Dermis blood vessel endothelial cell (primary cell): ENCODE measurements at places on chromosomes 11 and 22.

DNA sequence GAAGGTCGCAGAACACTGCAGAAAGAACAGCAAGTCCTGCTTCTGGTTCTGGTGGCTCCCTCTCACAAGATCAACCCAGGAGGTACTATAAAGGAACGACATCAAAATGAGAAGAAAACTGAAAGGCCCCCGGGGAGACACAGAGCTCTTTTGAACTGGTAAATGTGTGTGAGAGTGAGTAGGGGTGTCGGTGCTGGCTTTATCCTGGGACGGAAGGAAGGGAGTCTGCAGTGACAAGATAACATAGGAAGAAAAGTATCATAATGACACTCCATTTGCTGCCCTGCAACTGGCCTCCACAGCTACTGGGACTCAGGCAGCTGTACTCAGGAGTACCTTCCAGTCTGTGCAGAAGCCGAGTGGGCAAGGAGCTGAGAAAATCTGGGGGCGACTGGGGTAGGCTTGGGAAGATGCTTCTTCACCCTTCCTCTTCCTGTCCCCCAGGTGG is 60.9 kb downstream of the ENTHD1 start:
- DNase-seq: no peak

DNA sequence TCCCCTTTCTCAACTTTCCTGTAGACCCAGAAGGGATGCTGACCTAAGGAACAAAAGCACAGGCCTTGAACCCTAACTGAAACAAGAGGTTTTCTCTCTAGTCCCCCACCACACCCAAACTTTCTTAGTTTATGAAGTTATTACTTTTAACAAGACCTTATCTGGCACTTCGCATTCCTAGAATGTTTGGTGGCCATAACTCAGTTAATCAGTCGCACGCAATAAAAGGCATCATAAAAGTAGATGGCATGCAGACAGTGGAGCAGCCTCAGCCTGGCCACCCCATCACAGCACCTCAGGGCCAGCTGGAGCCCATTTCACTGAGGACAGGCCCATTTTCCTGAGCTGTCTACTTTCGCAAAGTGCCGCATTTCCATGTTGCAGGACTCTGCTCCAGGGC is 301.9 kb downstream of the OPCML start:
- no peak for DNase-seq

- DNase-seq: peak; percentile 78
Measured at GRCh38 chr11:20022363-20023081, 137.8 kb downstream of the DBX1 start.

DNA sequence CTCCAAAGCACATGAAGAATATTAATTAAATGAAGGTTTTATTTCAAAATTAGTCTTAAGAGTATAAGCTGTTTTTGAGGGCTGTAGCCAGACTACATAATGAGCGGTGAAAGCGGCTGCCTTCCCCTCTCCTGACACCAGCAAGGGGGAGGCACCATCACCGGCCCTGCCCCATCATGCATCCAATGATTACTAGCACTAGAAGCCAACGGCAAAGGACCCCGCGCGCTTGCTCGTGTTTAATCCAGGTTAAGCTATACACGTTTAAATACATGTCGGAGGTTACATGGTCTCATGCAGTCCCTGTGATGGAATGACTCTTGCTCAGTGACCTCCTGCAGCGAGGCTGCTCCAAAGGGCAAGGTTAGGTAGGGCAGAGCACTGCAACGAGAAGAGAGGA is 50.3 kb downstream of the FEZ1 start:
- no peak for DNase-seq

DNA sequence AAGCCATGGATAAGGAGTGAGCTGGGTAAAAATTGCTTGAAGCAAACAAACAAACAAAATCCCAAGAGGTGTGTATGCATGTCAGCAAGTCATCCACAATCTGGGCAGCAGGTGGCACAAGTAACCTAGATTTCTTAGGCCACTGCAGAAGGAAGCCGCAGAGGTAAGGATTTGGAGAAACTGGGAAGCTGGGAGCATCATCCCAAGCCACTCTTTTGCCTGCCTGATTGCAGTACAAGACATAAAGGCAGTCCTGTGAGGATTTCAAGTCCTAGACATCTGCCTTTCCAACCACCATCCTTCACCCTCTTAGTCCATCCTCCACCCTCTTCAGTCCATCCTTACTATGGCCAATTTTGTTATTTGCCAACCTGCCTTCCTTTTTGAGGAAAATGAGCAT is 67.2 kb upstream of the BMAL1 start:
- peak; percentile 88 for DNase-seq

DNA sequence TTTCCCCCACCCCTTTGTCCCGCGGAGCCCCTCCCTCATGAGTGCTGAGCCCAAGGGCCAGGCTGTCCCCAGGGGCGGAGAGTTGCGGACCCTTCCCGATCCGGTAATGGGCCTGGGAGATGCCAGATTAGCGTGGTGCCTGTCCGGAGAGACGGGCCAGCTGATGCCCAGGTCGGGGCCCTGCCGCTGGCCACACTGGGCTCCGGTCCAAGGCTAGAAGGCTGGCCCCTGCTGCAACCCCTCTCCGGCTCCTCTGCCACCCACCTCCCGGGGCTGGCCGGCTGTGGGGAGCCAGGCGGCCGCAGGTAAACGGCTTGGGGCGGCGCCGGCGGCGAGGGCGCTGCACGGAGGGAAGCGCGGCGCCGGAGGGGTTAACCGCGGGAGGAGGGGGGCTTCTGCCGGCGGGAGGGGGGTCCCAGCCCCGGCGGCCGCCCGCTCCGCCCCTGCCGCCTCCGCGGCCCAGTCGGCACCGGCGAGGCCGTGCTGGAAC is at the start of gene KCNK4:
Gene KCNK4 (plus strand): TSS at position 41 of the 490 bp plus-strand sequence. CDS start 1,717 bp downstream, outside the sequence.
- DNase-seq: no peak

- DNase-seq: no peak
Measured at GRCh38 chr22:45887202-45888131, 89.5 kb downstream of the WNT7B start.

DNA sequence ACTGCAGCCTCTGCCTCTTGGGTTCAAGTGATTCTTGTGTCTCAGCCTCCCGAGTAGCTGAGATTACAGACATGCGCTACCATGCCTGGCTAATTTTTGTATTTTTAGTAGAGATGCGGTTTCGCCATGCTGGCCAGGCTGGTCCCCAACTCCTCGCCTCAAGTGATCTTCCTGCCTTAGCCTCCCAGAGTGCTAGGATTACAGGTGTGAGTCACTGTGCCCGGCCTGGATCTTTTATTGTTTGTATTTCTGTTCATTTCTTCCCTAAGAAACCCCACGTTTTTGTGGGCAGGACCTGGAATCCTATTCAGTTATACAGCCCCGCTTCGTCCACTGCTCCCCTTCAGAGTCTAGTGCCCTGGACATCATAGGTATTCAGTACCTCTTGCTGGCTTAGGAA is 28.7 kb downstream of the ZBTB16 start:
- DNase-seq: no peak

GRCh38 chr11:124717786-124718651 is 21.7 kb upstream of the NRGN start:
- peak; percentile 47 for DNase-seq

DNA sequence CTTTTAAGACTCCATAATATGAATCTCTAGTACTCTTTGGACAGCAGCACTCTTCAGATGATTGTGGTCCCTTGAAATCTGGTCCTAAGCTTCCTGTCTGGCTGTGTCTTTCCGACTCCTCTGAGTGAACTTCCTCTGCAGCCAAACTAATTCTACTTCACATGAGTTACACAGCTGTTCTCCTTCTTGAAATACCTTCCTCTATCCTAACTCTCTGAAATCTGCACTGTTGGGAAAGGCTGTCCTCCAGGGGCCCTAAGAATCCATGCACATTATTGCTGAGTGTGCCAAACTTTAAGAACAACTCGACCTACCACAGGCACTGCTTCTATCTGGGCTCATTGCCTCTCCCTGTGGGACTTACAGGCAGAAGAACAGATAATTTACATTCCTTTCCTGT is 217.3 kb upstream of the ARHGAP42 start:
- no peak for DNase-seq

- no peak for DNase-seq
Measured at GRCh38 chr22:46382524-46382923, 47.0 kb downstream of the TRMU start.

GRCh38 chr22:21981874-21982273 is 713 bp downstream of the TOP3B start:
- no peak for DNase-seq

DNA sequence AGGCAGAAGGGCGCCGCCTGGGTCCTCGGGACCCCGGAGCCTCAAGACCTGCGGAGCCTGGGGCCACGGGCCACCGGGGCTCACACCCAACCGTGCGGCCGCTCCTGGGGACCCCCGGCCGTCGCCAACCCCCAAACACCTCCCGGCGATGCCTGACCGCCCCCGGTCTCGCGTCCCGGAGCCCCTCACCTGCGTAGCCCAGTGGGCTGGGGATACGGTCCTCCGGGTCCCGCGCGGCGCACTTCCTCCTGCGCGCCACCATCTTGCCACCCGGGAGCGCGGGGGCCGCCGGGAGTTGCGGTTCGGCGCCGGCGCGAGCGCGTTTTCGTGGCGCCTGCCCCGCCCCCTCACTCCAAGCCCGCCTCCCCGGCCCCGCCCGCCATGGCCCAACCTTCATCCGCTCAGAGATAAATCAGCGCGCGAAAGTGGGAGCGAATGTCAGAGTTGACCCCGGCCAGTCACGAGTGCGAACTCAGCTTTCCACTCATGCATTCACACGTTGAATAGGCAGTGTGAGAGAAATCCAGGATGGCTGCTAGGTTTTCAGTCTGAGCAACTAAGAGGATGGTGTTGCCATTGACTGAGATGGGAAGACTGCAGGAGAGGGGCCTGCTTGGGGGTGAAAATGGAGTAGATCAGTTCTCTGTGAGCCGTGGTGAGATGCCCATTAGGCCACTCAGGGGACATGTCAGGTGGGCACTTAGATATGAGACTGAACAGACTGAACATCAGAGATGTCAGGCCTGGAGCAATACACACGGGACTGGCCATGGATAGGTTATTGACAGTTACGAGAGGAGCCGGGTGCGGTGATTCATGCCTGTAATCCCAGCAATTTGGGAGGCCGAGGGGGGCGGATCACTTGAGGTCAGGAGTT is at the start of gene RRP7A:
Gene RRP7A (minus strand): TSS at position 272 of the 877 bp plus-strand sequence. CDS start 10 bp downstream, at position 262.
- DNase-seq: peak; percentile 77

DNA sequence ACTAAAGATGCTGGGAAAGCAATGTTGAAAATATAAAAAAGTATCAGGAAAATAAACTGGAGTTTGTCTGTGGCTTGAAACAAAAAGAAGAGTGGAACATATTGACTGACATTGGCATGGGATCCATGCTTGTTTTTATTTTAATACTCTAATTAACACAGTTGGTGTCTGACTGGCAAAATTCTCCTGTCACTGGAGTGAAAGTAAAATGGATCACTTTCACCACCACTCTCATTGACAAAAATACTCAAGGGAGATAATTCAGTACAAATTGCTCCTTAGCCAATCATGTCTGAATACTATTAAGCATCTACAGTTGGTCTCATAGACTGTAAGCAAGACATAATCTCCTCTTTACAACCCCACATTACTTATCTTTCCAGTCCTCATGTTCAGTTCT is 101.8 kb downstream of the DCDC1 start:
- no peak for DNase-seq

DNA sequence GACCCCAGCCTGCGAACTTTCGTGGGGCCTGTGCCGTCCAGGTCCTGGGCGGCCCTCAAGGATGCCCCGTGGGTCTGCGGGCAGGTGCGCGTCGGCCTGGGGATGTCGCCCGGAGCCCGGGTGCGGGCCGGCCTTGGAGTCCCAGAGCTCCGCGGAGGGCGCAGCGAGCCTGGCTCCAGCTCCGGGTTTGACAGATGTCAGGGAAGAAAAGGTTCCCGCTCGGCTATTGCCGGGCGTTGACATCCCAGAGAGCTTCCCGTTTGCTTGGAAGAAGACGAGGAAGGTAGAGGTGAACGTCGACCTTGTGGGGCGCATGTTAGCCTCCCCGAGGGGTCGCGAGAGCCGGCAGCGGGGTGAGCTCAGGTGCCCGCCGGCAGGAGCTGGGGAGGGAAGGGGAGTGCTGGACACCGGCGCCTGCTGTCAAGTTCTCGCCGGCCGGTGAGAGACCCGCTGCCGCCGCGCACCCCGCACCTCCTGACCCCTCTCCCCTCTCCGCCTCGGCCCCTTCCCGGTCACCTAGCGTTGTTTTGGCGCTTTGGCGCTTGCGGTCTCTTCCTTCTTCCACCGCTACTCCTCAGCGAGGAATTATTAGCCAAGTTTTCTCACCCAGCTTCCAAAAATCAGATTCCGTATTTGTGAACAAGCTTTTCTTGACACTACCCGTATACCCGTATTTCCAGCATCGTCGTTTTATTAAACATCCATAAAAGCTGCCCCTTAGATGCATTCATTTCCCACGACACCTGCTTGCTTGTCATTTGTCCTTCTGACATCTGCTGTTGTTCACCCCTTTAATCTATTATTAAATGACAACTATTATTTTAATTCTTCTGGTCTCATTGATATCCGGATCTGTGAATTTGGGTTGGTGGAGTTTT is 1.3 kb downstream of the BMAL1 start:
- peak; percentile 21 for DNase-seq

GRCh38 chr11:118921121-118921928 is 4.4 kb downstream of the BCL9L start:
- DNase-seq: peak; percentile 31

GRCh38 chr11:9528573-9529333 is 44.7 kb upstream of the WEE1 start:
- no peak for DNase-seq

DNA sequence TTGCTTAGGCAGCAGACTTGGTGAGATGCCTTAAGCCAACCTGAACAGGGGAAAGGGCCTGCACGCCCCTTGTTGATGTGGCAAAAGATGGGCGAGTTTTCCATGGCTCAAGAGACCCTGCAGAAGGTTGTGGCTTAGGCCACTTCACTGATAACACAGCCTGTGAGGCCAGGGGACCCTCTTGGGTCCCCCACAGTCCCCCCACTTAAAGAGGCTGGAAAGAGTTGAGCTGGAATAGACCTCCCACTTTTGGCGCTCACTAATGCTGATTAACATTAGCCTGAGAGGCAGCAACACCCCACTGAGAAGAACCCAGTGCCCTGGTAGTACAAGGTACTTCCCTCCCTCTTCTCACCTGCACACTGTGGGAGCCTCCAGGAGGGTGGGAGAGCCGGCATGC is 107.5 kb downstream of the TRIM29 start:
- no peak for DNase-seq

DNA sequence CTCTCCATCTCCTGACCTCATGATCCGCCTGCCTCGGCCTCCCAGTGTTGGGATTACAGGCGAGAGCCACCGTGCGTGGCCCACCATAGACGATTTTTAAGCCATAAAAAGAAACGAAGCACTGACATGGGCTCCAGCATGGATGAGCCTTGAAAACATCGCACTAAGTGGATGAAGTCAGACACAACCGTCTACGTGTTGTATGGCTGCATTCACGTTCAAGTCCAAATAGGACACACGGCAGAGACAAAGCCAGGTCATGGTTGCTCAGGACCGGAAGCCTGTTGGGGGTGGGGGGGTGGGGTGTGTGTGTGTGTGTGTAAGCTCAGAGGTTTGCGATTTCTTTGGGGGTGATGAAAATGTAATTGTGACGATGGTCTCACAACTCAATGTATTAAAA is 10.0 kb downstream of the RRP7A start:
- DNase-seq: no peak

DNA sequence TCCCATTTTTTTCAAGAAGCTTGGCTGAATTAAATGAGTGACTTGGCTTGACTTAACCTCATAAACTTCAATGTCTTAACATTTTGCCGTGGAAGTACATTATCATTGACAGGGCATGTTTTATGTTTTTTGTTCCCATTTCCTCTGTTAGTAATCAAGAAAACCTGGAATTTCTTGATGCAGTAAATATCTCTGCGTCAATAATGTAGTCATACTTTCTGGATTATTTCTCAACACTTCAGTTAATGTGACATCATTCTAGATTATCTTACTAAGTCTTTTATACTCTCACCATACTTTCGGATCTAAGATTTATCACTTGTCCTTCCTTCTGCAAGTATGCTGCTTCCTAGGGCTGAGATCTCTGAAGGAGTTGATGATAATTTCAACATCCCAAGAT is 58.6 kb upstream of the PGR start:
- DNase-seq: no peak
